ENCODE measurements at places on chromosomes 3 and 15.

- no peak for DNase-seq
Observed at GRCh38 chr3:149763565-149764195, 11.4 kb upstream of the COMMD2 start.

DNA sequence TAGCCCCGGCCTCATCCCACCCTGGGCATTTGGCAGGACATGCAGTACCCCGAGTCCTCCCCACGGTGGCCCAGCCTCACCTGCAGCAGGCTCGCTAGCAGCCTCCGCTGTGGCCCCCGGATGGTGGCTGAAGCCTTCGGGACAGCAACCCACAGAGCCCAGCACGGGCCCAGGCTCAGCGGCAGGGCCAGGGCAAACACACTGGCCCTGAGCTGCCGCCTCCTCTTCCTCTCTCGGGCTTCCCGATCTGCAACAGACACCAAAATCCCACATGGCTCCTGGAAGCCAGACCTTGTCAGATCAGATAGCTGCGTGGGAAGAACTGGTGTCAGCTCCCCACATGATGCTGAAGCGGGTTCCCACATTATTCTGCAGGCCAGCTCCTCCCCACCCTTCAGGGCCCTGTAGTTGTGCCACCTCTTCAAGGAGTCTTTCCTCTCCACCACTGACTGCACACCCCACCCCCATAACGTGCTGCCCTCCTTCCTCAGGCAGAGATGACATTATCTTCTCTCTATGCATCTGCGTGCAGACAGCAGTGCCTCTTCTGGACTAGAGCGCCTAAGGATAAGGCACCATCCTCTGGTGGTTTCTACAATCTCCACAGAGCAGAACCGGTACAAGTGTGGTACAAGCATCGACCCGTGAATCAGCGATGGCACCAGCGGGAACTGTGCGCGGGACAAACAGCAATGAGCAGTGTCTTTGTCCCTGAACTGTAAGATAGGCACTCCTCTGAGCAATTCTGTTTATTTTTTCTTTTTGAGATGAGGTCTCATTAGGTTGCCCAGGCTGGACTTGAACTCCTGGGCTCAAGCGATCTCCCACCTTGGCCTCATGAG lies 9.5 kb downstream of the TMEM44 start:
- no peak for DNase-seq

GRCh38 chr3:167606836-167607235 lies 46.9 kb downstream of the WDR49 start:
- DNase-seq: no peak

DNA sequence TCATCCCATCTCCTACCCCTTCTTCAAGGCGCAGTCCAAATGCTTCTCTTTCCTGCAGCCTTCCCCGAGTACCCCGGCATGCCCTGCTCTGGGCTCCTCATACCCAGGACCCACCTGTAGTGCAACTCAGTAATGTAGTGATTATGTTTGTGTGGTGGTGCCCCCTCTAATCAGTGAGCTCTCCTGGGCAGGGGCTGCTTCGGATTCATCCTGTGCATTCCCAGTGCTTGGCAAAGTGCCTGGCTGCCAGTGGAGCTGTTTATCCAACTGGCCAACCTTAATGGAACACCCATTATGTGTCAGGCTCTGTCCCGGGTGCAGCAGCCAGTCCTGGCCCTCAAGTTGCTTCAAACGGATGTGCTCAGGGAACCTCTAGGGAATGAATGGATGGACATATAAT lies 174.4 kb upstream of the LINGO1 start:
- DNase-seq: no peak
